RPMI7951 (cell line): ENCODE measurements at places on chromosomes 16 and 17. TPM values are rescaled to one million over a fixed set of nuclear protein-coding genes. Genes with fewer than 3 reads are reported as not detected.

Gene CEP20
- total RNA-seq = 59.6 and 75.2 TPM in 2 replicates

DNA sequence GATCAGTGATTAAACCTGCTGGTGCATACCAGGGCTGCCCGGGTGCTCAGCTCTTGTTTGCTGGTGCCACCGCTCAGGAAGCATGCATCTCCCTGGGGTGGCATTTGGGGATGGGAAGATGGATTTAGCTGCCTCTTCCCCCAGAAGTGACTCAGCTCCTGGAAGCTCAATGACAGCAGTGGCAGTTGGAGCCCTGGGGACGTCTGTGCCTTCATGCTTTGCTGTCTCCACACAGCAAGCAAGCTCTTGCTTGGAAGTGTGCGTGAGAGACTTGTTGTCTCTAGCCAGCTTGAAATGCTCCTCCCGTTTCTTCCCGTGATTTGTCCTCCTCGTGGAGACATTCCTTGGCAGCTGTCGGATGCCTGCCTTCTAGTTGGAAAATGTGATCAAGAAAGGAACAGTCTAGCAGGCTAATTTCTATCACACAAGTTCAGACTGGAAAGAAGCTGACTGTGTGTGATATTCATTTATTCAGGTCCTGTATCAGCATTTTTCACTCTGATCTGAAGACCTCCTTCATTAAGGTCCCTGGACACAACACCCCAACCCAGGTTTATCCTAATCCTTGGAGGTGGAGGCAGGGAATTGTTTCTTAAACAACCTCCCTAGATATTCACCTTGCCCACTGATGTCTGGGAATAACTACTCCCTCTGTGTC is 73.0 kb downstream of the BMERB1 start:
- peak; percentile 78 for DNase-seq

- no peak for DNase-seq
Measured at GRCh38 chr17:39926588-39927100, 757 bp downstream of the ORMDL3 start.

GRCh38 chr17:76554131-76554530 is 14.3 kb downstream of the PRCD start:
- no peak for DNase-seq
